ENCODE measurements at places on chromosomes 5 and 9.

- no peak for DNase-seq
Measured at GRCh38 chr5:95925378-95925744, 36.3 kb downstream of the ELL2 start.

GRCh38 chr5:34770486-34770885 is 68.5 kb upstream of the TTC23L start:
- DNase-seq, result no peak

GRCh38 chr5:121424976-121425375 is 426.7 kb upstream of the FTMT start:
- no peak for DNase-seq

DNA sequence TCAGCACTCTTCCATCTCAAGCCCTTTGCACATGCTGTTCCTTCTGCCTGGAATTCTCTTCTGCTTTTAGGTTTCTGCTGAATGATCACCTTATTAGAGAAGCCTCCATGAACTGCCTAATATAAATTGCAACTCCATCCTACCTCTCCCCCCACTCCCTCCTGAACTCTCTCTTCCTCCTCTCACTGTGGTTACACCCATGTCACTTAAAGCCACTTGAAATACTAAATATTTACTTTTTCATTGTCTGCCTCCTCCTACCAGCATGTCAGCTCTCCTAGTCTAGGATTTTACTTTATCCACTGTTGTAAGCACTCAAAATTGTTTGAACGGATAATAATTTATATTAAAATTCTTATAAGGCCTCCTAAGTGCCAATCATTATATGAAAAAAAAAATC is 43.8 kb downstream of the ACTL7B start:
- DNase-seq, result no peak

GRCh38 chr5:80926979-80927656 is 33.0 kb upstream of the RASGRF2 start:
- DNase-seq, result no peak

DNA sequence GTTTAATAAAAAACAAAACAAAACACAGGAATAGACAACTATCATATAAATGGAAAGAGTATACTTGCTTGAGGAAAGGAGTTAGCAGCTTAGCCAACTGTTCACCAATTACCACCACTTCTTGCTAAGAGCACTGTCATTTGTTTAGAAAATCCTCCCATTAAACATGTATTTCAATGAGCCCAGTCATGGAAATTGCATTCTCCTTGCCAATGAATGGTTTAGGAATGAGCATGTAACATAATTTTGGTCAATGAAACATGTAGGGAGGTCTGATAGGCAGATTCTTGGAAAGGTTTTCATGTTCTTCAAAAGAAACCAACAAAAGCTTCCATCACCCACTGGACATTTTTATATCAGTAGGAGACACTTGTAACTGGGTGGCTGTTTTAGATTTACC is 502.8 kb upstream of the PAPPA start:
- DNase-seq, result no peak

- DNase-seq, result no peak
Measured at GRCh38 chr9:16622541-16622940, 247.9 kb downstream of the BNC2 start.

DNA sequence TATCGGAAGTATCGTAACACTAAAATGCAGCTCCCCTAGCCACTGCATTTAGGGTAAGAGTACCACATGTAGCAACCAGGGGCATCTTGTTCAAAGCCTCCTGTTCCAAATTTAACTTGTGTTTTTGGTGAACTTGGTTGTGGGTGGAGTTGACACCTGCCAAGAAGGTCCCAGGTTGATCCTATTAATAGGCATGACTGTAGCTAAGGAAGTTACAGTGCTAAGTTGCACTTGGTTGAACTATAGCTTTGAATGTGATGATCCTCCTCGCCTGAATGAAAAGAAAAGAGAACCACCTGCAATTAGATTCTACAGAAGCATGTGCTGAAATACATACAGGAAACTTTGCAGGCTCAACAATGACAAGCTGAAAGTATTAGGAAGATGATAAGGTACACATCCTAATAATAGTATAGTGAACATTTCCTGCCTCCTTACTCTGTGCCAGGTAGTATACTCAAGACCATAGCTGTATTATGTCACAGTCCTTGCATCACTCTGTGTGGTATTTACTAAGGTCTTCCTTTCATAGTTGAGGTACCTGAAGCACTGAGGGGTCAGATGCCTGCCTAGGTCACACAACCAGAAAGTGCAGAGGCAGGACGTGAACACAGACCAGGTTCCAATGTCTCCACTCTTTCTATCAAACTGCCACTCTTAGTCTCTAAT is 64.5 kb upstream of the PIP5K1B start:
- DNase-seq, result no peak

DNA sequence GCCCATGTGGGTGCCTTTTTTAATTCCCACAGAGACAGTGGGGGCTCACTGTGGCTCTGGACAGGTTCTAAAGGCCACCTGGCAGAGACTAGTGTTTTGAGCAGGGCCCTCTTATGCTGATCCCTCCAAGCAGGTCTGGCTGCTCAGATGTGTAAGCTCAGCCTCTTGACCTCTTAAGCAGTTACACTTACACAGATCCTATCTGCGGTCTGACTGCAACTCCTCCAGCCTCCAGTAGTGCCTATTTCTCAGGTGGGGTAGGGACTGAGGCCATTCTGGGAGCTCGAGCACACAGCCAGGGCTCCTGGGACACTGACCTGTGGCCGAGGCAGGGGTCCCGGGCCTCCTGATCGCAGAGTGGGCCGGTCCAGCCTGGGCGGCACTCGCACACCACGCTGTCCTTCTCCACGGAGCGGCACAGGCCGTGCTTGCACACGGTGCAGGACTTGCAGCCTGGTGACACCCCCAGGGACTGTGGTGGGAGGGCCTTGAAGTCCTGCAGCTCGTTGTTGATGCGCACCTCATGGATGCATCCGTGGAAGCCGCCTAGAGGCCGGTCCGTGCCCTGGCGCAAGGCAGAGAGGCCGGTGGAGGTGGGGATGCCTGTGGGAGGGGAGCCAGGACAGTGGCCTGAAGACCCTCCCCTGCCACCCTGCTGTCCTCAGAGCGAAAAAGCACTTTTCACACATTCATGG is 91.9 kb upstream of the PANK3 start:
- DNase-seq, result no peak

DNA sequence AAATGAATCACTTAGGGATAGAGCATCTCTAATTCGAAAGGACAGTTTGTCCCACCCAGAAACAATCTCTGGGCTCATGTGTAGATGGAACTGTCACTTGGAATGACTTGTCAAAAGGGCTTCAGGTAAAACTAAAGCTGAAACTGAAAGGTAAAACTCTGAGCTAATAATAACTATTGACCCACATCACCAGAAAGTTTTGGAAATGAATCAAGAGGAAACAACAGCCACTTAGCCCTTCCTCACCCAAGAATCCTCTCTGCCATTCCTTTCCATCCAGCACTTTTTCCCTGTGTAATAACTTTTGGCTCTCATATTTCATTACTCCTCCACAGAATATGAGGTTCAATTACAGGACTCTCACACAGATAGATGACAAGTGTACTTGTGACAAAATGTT is 14.0 kb upstream of the GLRX start:
- no peak for DNase-seq

GRCh38 chr5:179313849-179314521 is 31.3 kb downstream of the ADAMTS2 start:
- DNase-seq, result peak; percentile 95

- DNase-seq, result no peak
Measured at GRCh38 chr5:130708754-130709153, 456.3 kb downstream of the HINT1 start.

DNA sequence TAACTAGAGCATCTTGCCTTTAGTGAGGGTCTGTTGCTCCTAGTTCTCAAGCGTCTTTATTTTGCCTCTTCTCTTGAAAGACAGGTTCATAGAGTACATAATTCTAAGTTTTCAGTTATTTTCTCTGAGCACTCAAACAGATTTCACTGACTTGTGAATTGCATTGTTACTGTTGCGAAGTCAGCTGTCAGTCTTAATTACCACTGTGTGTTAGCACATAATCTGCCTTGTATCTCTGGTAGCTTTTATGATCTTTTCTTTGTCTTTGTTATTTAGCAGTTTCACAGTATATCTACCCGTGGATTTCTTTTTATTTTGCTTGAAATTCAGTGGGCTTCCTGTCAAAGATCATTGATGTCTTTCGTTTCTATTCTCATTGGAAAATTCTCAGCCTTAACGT is 192.9 kb downstream of the TTLL11 start:
- DNase-seq, result no peak

GRCh38 chr5:137365126-137365865 is 133.8 kb downstream of the SPOCK1 start:
- DNase-seq, result no peak

DNA sequence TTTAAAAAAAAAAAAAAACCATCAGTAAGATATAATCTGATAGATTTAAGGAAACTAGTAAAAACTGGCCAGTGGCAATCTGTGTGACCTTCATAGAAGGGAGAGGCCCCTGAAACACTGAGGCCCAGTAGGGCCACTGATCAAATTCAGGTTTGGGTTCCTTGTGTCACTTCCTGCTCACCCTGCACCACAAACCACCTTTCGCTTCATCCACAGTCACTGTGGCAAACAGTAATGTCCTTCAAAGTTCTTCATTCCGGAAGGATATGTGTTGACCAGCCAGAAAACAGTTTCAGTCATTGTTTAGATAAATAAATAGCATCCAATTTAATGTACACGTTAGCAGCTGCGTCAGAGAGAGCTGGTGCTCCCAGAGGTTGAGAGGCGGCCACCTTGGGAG is 222.1 kb downstream of the CFAP90 start:
- no peak for DNase-seq

DNA sequence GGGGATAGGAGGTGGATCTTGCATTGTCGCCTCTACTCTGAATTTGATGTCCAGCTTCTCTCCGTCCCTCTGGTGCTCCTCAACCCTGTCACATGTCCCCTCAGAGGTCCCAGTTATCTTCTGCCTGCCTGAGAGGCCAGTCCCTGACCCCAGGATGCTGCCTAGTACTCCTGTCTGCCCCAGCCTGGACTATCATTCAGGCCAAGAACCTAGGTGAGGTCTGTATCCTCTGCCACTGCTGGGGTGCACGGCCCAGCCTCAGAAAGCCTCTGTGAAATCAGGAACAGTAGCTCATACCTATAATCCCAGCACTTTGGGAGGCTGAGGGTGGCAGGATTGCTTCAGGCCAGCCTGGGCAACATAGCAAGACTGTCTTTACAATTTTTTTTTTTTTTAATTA is 8.6 kb downstream of the SPINK4 start:
- DNase-seq, result peak; percentile 58

GRCh38 chr5:95760273-95761191 is 29.4 kb downstream of the RHOBTB3 start:
- DNase-seq, result no peak

GRCh38 chr9:78122631-78123030 is 91.0 kb upstream of the GNAQ start:
- no peak for DNase-seq

DNA sequence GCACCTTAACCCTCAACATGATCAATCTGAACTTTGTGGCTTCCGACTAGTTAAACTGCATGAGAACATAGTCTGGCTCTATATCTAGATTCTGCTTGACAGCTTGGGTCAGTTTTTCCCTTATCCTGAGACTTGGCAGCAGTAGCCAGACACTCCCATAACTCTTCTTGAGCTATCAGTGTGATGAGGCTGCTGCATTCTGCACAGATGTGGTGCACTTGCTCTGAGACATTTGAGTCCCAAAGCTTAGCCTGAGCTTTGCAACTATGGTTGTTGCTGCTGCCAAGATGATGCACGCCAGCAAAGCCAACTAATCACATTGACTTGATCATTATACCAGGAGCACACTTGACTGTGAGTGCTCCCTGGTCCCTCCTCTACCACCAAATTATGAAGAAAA is 36.2 kb downstream of the MOCS2 start:
- DNase-seq, result no peak

- DNase-seq, result no peak
Measured at GRCh38 chr5:39186289-39186688, 33.1 kb downstream of the FYB1 start.

GRCh38 chr5:207599-207998 is 10.4 kb downstream of the CCDC127 start:
- DNase-seq, result no peak

DNA sequence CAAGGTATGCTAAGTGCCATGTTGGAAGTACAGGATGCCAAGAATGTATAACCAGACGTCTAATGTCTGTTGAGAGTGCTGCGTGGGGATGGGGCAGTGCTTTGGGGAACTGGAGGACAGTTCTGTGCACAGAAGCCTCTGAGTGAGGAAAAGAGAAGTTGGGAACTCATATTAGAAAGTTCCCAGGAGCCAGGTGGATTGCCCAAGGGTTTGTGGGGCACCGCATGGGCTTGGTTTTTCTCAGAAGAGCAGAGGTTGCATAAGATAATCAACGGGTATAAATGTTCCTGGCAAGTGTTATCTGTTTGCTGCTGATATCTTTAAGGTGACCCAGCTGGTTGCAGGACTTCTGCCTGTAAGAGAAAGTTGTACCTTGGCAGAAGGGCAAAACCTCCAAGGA is 13.1 kb downstream of the HRH2 start:
- DNase-seq, result no peak

All from sigmoid colon (tissue), 7 donors.